ENCODE measurements at places on chromosomes 13 and 19.

GRCh38 chr13:33213797-33214196 lies 71.8 kb downstream of the STARD13 start:
- no peak for DNase-seq

DNA sequence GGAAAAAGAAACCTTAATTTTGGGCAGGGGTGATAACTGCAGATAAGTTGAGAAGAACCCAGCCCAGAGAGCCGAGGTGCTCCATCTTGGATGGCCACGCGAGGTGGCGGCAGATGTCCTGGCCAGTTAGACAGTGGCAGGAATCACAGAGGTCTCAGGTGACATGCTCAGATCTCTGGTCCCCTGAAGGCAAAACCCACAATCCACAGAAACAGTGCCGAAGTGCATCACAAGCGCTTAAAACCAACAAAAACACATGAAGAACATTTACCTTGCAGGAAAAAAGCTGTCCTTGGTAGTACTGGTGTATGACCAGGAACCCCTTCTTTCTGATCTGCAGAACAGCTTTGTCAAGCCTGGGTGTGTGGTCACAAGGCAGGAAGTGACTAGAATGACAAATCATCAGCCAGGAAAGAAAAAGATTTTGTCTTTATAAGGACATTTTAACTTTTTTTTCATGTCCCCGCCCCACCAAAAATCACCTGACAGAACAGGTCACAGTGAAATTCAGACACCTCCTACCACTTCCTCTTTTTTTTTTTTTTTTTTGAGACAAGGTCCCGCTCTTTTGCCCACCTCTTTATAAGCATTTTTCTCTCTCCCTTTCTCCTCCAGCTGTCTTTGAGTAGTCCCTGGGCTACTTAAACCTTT lies at the start of gene LCP1:
Gene LCP1, minus strand, starts transcription at position 338 of the 651 bp plus-strand sequence. CDS start 22,515 bp downstream, outside the sequence.
- no peak for DNase-seq

DNA sequence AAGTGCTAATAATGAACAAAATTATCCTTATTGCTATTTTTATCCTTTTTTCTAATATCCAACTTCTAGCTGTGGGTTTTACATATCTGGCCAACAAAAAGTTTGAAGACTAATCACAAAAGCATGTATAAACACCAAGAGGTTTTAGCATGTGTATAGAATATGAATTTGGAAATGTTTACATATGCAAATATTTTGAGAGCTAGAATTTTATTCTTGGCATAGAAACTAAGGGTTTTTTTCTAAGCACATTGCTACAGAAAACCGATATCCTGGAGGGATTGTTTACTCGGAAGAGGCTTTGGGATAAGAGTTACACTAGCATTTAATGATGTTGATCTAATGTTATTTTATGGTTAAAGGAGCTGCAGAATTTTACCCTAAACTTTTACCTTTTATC lies 392.1 kb downstream of the EFNB2 start:
- DNase-seq: no peak

DNA sequence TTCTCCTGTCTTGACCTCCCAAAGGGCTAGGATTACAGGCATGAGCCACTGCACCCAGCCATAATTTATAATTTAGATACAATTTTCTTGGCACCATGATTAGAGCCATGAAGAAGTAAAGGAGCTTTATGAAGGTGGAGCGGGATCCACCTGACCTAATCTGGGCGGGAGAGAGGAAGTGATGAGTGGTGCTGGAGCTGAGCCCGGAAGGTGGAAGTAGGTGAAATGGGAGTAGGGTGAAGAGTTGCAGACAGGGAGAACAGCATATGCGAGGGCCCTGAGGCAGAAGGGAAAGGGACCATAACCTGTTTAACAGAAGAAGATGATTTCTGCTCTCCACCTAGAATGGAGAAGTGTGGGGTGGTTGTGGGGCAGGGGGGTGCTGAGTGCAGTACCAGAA lies 4.2 kb downstream of the BLOC1S3 start:
- no peak for DNase-seq
